ENCODE measurements at places on chromosomes 12 and 14.

GRCh38 chr12:124519746-124520145 lies 47.7 kb downstream of the NCOR2 start:
- no peak for DNase-seq

- DNase-seq: no peak
Observed at GRCh38 chr12:68785358-68785757, 22.6 kb upstream of the MDM2 start.

DNA sequence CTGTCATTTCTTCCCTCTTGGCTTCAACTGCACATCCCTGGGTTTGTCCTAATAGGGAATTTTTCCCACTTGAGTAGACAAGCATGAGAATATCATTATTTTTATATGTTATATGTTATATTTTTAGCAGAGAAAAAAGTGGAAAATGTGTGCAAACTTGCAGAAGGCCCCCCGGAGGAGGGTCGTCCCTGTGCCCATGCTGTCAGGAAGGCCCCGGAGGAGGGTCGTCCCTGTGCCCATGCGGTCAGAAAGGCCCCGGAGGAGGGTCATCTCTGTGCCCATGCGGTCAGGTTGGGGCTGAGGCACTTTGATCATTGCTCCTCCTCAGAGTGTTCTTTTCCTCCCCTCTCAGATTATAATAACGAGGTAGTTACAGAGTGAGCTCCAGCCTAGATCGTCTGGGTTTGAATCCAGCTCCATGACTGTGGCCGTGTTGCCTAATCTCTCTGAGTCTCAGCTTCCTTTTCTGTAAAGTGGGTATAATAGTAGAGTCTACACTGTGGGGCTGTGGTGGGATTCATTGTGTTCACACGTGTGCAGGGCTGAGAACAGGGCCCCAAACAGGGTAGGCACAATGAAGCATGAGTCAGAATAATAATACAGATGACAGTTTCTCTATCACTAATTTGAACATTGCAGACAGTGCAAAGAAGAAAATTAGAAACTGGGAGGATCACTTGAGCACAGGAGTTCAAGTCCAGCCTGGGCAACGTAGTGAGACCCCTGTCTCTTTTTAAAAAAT lies 33.4 kb downstream of the ELK3 start:
- no peak for DNase-seq

DNA sequence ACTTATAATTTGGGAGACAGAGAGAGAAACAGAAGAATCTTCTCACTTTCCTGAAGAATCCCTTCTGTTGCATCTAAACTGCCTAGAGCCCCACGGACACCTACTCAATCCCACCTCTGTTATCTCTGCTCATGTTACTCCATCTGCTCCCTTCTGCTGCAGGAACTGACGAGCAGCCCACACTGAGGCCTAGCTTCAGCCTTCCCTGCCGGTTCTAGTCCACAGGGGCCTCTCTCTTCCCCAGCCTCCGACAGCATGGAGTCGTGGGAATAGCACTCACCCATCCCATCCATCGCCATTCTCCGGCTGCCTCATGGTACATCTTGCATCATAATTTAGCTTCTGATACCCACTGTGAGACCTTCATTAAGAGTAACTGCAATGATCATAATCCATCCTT lies 4.0 kb downstream of the RAB15 start:
- no peak for DNase-seq

DNA sequence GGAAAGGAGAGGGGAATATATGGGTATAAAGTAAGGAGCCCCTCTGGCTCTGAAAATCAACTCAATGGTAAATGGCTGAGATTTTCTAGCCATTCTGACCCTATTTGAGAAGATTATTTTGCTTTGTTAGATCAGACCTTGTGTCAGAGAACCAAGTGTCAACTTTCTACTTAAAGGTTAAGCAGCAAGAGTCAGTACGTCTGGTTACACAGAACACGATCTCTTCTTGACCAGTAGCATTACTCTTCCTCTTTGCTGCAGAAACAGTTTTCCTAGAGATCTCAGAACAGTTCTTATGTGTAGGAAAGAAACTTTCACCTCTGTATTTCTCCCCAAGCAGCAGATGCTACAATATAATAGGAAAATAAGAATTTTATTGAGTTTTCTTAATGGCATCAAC lies 47.4 kb upstream of the BTG1 start:
- no peak for DNase-seq

DNA sequence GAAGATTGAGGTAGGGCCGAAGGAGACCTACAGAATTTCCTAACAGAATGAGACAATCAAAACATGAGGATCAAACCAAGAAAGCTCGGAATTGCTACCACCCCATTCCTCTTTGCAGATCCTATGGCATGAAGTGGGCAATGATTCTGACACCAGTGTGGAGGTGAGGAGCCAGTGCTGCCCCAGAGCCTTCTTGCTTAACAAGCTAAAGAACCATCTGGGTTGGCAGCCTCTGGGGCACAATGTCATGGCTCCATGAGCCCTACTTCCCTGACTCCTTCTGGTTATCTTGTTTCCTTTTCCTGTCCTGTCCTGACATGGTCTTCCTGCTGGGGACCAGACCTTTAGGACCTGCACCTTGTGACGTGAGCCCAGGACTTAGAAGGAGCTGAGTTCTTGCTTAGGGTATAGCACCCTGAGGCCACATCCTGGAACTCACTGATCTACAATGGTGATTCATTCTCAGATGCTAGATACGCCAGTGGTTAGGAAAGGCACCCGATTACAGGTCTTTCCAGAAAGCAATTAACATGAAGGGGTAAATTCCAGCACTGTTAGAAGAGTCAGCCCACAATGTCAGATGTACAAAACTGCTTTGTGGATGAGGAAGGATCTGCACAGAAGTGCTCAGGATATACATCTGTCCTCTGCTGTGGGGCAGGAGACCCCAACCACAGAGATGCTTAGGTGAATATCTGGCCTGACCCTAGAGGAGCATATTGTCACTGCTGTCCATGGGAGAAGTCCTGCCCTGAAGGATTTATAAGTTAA lies 324.2 kb downstream of the ZFP36L1 start:
- DNase-seq: no peak

DNA sequence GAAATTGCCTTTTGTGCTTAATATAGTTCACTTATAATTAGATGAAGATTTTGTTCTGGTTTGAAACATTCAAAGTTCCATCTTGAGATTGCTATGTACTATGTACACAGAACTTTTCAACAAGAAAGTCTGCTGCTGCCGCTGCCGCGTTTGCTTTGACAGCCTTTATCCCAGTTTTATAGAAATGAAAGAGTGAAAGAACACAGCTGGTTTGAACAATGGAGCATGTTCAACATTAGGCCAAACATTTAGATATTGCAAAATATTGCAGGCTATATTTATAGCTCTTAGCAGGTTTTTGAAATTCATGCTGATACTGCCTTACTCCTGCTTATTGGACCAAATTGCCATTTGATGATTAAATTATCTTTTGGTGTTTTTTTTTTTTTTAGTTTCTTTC lies 299.8 kb upstream of the PRKD1 start:
- DNase-seq: no peak

DNA sequence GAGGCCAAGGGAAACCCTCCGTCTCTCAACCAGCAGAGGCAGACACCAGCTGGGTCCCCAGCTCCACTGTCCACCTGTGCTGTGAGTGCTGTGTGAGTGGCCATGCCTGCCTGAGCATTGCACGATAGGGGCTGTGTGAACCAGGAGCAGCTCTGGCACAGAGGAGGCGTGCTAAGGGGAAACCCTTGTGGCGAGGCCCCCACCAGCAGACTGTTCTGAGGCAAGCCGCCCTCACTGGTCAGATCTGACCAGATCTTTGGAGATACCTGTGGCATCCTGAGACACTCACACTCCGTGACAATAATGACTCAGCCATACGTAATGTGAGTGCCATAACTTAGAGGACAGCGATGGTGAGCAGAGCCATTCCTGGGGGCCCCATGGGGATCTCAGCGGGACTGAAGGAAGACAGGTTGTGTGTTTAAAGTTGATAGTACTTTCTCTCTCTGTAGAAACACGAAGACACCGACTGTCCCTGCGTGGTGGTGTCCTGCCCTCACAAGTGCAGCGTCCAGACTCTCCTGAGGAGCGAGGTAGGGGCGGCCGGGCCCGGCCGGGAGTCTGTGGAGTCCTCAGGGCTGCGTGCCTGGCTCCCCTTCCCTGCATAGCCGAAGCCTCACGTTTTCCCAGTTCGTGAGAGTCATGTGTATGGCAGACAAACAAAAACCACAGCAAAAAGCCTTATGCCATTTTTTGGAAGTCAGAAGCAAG lies 36.6 kb upstream of the AMN start:
- DNase-seq: no peak

DNA sequence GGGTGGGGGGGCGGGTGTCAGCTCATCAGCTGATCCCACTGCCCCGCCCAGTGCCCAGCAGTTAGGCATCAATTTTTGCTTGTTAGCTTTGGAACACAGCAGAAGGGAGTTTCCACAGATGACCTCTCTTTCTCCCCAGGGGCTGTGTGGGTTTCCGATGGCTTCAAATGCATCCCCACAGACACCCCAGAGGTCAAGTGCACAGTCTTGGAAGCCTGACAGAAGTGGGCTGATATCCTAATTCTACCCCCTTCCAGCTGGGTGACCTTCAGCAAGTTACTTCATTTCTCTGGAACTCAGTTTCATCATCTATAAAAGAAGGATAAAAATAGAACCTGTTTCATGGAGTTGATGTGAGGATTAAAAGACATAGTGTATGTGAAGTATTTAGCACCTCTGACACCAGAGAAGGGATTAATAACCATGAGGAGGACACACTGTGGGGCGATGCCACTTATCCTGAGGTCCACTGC lies 22.0 kb downstream of the TTC9 start:
- DNase-seq: no peak

DNA sequence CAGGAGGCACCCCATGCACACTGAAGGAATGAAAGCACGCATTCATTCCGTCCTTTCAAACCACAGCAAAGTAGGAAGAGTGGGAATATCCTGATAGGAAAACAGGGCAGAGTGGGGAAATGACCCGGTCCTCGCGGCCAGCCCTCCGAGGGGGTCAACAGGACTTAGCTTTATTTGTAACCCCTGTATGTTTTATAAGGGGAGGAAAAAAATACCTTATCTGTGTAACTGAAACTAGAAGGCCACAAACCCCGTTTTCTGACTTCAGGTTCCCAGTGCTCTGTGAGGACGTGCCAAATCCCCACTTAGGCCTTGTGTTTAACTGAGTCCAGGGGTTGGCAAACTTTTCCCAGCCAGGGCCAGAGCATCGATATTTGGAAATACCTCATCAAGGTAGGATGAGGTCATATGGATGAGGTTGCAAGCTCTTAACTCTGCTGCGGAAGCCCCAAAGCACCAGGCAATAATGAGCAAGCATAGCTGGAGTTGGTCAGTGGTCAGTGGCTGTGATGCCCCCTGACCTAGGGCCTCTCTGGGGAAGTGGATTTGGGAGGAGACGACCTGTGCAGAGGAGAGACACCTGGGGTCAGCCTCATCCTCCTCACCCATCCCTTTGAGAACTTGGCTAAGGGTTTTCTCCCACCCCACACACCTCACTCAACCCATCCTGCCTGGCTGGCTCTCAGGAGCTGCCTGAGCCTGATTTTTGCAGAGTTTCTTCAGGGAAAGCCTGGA lies 58.5 kb downstream of the RBM19 start:
- DNase-seq: no peak

DNA sequence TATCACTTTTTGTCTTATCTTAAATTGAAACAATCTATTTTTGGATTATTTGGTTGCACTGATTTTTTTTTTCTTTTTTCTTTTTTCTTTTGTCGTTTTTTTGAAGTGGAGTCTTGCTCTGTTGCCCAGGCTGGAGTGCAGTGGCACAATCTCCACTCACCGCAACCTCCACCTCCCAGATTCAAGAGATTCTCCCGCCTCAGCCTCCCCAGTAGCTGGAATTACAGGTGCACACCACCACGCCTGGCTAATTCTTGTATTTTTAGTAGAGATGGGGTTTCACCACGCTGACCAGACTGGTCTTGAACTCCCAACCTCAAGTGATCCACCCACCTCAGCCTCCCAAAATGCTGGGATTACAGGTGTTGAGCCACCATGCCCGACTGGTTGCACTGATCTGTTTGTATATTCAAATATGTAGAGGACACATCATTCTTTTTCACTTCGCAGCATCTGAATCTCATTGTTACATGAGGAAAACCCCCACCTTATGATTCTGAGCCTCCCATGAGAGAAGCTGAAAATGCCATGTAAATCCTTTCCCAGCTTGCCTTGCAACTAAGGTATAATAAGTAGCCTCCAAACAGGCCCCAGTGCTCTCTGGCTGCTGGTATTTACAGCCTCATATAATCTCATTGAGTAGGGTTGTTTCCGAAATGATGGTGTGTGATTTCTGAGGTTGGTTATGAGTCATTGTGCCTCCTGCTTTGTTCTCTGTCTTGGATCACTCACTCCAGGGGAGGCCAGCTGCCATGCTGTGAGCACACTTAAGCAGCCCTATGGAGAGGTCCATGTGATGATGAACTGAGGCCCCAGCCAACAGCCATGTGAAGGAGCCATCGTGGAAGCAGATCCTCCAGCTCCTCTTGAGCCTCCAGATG lies 5.2 kb upstream of the HSP90B1 start:
- DNase-seq: no peak

- peak; percentile 81 for DNase-seq
Observed at GRCh38 chr12:10673659-10674384, at the start of gene STYK1. TSS of gene STYK1 (minus strand) at chr12:10674052. CDS start at chr12:10634618, 39,434 bp downstream.

Data from NCI-H510A (cell line).